ENCODE measurements at places on chromosomes 5 and 9. TPM values are rescaled to one million over a fixed set of nuclear protein-coding genes. Genes with fewer than 3 reads are reported as not detected.

Gene ZFP37
- total RNA-seq: 0.90 TPM

Gene RFESD
- total RNA-seq: 5.0 TPM

Gene THG1L
- 20.9 TPM for total RNA-seq

Gene CDH9
- total RNA-seq: not detected

Gene TAF11L5
- total RNA-seq: not detected

Gene PCDHGB3
- not detected for total RNA-seq

Gene CATSPER3
- 0.68 TPM for total RNA-seq

DNA sequence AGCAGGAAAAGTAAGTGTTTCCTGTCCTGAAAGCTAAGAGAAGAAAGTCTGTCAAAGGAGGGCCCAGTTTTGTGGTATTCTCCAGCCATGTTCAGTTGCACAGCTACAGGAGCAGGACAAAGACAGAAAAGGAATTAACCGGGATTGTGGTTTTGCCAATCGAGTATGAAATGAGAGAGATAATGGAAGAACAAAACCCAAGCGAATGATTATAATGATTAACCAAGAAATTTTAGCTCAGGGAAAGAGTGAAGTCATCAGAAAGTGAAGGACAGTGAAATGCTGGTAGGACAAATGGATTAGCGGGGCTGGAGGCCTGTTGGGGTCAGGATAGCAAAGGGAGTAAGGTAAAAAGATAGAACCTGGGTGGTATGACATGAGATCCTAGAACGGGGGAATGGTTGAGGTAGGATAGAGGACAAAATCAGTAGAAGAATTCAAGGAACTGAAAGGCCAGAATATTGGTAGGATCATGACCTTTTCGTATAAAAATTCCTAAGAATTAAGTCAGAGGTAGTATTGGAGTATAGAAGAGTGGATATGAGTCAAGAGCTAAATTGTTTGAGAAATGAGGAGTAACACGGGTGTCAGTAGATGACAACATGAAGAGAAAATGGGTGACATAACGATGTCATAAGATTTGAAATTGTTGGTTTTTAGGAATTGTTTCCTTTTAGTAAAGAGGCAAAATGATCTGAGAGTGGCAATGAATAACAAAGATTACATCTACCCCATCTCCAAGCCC is 52.8 kb downstream of the DIAPH1 start:
- H3K36me3 ChIP-seq: peaks cover 24% of the 10 kb centered on the region
- no peak overlapping the region for H3K4me3 ChIP-seq
- no peak for DNase-seq
- H3K27ac ChIP-seq: no peak overlapping the region
- H3K4me1 ChIP-seq: no peaks in the 10 kb centered on the region
- no peaks in the 10 kb centered on the region for H3K27me3 ChIP-seq

GRCh38 chr5:180623411-180623834 is 26.0 kb downstream of the FLT4 start:
- H3K4me1 ChIP-seq: no peaks in the 10 kb centered on the region
- H3K4me3 ChIP-seq: no peak overlapping the region
- no peak overlapping the region for H3K27ac ChIP-seq
- peaks cover 46% of the 10 kb centered on the region for H3K27me3 ChIP-seq

- no peak overlapping the region for H3K4me3 ChIP-seq
- H3K36me3 ChIP-seq: no peaks in the 10 kb centered on the region
- no peak for DNase-seq
- no peak overlapping the region for H3K27ac ChIP-seq
- no peaks in the 10 kb centered on the region for H3K4me1 ChIP-seq
Measured at GRCh38 chr9:76962732-76963131, 56.7 kb upstream of the FOXB2 start.

- no peaks in the 10 kb centered on the region for H3K4me1 ChIP-seq
- H3K27ac ChIP-seq: no peak overlapping the region
- H3K36me3 ChIP-seq: no peaks in the 10 kb centered on the region
- no peaks in the 10 kb centered on the region for H3K27me3 ChIP-seq
Measured at GRCh38 chr9:69593756-69594155, 78.4 kb downstream of the APBA1 start.

DNA sequence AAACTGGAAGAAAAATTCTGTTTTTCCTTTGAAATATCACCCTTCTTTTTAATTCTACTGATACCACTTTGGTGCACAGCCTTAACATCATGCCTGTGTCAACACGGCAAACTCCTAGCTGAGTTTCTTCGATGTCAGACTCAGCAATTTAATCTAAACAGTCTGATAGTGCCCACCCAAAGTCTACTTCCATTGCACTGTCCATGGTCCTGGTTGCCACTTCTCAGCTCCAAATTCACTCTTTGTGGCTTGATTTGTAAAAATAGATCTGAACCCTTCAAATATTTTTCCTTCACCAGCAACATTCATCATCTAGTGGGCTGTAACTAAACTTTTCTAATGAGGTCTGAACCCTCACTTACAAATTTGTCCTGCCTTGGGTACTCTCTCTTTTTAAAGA is 107.8 kb downstream of the NUDT12 start:
- H3K4me1 ChIP-seq: peaks cover 7% of the 10 kb centered on the region
- no peak overlapping the region for H3K4me3 ChIP-seq
- H3K27ac ChIP-seq: no peak overlapping the region

- H3K27me3 ChIP-seq: no peaks in the 10 kb centered on the region
- DNase-seq: no peak
- peaks cover 6% of the 10 kb centered on the region for H3K36me3 ChIP-seq
- H3K27ac ChIP-seq: no peak overlapping the region
- no peak overlapping the region for H3K4me3 ChIP-seq
Measured at GRCh38 chr5:37424441-37424840, 45.3 kb downstream of the WDR70 start.

- 0 out of 2 replicates have a peak, but pooled peaks cover 5% of the 10 kb centered on the region for H3K36me3 ChIP-seq
- no peaks in the 10 kb centered on the region for H3K4me1 ChIP-seq
- no peak overlapping the region for H3K4me3 ChIP-seq
- DNase-seq: no peak
- no peaks in the 10 kb centered on the region for H3K27me3 ChIP-seq
- H3K27ac ChIP-seq: no peak overlapping the region
Measured at GRCh38 chr5:110751902-110752762, 13.3 kb downstream of the SLC25A46 start.

DNA sequence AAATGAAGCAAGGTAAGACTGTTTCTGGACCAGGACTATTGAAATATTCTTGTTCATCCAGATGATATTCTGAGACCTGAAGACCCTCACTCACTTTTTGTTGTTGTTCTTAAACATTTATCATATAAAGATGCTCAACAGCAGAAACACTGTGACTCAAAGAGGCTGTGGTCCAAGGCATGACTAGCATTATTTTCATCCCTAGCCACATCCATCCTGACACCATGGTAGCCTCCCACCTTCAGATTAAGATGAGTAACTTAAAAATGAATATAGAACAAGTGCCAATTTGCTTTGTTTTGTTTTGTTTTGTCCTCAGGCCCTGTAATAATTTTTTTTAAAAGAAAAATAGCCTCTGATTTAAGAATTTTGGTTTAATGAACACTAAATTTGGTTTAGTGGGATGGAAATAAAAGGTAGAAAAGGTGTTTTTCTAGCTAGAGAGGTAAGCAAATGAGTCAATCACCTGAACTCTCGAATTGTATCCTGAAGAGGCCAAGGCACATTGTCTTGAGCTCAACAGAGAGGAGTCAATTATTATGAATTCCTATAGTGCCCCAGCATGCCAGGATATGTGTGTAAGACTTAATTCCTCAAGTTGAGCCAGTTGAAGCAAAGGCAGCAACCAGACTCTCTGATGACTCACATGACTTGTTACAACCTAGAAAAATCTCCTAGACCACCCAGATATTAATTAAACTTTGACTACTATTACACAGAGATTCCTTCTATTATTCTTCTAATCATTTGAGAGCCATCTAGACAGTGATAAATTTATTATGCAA is 380.1 kb upstream of the TUSC1 start:
- no peaks in the 10 kb centered on the region for H3K4me1 ChIP-seq
- H3K27ac ChIP-seq: no peak overlapping the region

- H3K27me3 ChIP-seq: no peaks in the 10 kb centered on the region
- no peaks in the 10 kb centered on the region for H3K36me3 ChIP-seq
- no peak overlapping the region for H3K27ac ChIP-seq
- no peak overlapping the region for H3K4me3 ChIP-seq
Measured at GRCh38 chr9:26326563-26326962, 566.0 kb downstream of the CAAP1 start.

DNA sequence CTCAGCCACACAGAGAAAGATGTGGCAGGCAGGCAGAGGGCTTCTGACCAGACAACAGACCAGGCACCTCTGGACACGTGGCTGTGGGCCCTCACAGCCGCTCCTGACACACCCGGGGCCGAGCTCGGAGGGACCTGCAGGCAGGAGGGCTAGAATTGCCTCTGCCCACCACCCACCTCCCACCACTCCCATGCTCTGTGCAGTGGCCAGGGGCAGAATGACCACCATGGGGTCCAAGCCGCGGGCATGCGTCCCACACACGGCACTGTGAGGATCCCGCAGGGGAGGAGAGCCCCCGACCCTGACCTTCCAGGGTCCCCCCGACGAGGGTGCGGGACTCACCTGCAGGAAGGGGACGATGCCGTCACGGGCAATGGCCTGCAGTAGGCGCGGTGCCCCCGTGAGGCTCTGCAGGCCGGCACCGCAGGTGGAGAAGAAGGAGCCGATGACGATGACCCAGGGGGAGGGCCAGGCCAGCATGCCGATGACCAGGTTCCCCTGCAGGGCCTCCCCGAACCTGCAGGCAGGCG is 34.3 kb downstream of the SLC12A7 start:
- no peak for DNase-seq
- H3K4me1 ChIP-seq: no peaks in the 10 kb centered on the region
- H3K27me3 ChIP-seq: no peaks in the 10 kb centered on the region

DNA sequence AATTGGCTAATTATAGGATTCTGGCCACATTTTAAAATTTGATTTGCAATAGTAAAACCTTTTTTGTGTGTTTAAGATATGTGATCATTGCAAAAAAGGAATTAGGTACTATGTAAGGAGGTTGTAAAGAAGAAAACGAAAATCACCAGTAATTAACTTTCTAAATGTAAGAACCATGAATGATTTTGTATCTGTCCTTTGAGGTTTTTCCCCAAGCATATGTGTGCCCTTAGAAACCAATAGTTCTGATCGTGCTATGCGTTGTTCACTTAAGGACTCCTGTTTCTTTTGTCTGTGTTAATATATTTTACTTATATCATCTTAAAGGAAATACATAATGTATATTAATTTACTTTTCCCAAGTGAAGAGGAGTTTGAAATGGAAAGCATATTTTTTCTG is 410.2 kb downstream of the PSAT1 start:
- H3K27me3 ChIP-seq: peaks cover 7% of the 10 kb centered on the region
- H3K4me3 ChIP-seq: no peak overlapping the region
- H3K36me3 ChIP-seq: no peaks in the 10 kb centered on the region
- no peak overlapping the region for H3K27ac ChIP-seq
- DNase-seq: no peak
- 0 out of 2 replicates have a peak, but pooled peaks cover 5% of the 10 kb centered on the region for H3K4me1 ChIP-seq

DNA sequence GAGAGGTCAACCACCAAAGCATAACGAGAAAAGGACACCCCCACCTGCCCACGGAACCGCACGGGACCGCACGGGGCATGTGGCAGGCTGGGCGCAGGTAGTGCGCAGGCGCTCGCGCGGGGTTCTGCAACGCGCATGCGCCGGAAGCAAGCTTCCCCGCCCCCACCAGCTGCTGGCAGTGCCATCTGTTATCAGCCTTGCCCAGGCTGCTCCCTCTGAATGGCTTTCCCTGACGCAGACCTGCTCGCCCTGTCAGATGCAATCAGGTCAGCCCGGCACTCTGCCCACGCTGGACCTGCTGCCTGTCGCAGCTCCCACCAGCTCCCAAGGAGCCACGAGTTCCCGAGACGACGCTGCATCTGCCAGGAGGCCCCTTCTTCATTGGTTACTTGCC is 22.8 kb downstream of the PTCH1 start:
- no peaks in the 10 kb centered on the region for H3K36me3 ChIP-seq
- no peak overlapping the region for H3K27ac ChIP-seq
- no peak overlapping the region for H3K4me3 ChIP-seq
- no peaks in the 10 kb centered on the region for H3K27me3 ChIP-seq

DNA sequence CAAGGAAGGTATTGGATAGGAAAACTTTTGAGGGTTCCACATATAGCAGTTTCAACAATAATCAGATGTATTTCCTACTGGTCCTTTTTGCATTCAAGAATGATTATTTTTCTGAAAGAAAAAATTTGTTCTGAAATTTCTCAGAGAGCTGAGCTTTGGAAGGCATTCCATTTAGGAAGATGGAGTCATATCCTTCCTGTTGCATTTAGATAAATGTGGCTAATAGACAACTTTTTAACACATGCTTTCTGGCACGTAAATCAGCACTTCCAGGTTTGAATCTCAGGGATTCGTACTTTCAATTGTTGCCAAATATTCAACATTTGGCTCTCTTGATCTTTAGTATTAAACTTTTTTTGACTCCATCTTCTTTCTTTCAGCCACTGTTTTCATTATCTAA is 24.8 kb upstream of the TLR4 start:
- H3K4me1 ChIP-seq: 0 out of 2 replicates have a peak, but pooled peaks cover 3% of the 10 kb centered on the region
- H3K27me3 ChIP-seq: no peaks in the 10 kb centered on the region
- H3K36me3 ChIP-seq: no peaks in the 10 kb centered on the region
- H3K27ac ChIP-seq: no peak overlapping the region

GRCh38 chr5:56175488-56175887 is 57.6 kb downstream of the ANKRD55 start:
- H3K27me3 ChIP-seq: no peaks in the 10 kb centered on the region
- H3K27ac ChIP-seq: no peak overlapping the region
- no peak overlapping the region for H3K4me3 ChIP-seq

DNA sequence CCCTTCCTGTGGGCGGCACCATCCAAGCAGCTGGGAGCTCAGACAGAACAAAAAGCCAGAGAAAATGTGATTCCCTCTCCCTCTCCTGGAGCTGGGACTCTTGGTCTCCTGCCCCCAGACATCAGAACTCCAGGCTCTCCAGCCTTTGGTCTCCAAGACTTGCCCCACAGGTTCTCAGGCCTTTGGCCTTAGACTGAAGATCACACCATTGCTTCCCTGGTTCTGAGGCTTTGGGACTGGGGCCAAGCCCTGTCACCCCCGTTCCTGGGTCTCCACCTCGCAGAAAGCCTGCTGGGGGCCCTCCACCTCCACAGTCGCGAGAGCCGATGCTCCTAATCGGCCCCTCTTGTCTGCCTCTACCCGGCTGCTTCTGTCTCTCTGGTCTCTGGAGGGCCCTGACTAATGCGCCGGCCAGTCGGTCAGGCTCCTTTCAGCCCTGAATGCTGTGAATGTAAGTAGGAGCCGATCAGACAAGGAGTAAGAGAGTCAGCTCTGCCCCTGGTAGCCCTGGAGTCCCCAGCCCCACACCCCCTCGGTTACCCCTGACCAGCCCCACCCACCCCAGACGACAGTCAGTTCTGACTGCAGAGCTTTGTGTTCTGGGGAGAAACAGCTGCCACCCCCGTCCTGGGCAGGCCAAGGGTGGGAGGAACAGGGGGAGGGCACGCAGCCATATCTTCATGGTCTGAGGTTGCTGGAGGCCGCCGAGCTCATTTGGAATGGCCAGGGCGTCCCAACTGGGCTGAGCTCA is 57.5 kb downstream of the VAV2 start:
- no peaks in the 10 kb centered on the region for H3K36me3 ChIP-seq
- H3K4me1 ChIP-seq: no peaks in the 10 kb centered on the region
- H3K4me3 ChIP-seq: no peak overlapping the region
- H3K27ac ChIP-seq: no peak overlapping the region
- no peak for DNase-seq

DNA sequence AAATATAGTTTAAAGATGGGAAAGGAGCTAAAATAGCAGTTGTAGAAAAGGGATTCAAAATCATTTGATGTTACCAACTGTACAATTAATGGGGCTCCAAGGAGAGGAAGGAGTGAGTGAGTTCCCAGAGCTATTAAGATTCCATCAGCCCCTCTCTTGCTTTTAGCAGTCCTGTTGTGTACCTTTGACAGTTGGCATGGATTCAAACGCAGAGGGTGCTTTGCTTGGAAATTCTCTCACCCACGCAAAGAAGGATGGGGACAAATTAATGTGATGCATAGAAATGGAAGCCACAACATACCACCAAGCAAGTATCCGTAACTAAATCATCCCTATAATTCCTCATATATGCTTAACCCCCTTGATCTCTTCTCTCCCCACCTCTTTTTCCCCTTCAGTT is 461.3 kb downstream of the EBF1 start:
- H3K4me3 ChIP-seq: no peak overlapping the region
- DNase-seq: no peak
- H3K36me3 ChIP-seq: no peaks in the 10 kb centered on the region
